ENCODE measurements at places on chromosomes 6 and 20. TPM values are rescaled to one million over a fixed set of nuclear protein-coding genes. Genes with fewer than 3 reads are reported as not detected.

Gene SERINC1
- 143 TPM for total RNA-seq

Gene CLDN20
- not detected for total RNA-seq

- H3K27ac ChIP-seq, result no peak overlapping the region
- H3K27me3 ChIP-seq, result peaks cover 12% of the 10 kb centered on the region
- H3K36me3 ChIP-seq, result no peaks in the 10 kb centered on the region
- no peak for DNase-seq
- H3K4me3 ChIP-seq, result no peak overlapping the region
Observed at GRCh38 chr6:106411056-106411455, 50.5 kb downstream of the CRYBG1 start.

- H3K36me3 ChIP-seq, result no peaks in the 10 kb centered on the region
Observed at GRCh38 chr20:2398449-2398848, 17.7 kb downstream of the TGM6 start.

Data from left ventricle myocardium inferior (tissue), 1 donor.